ENCODE measurements at places on chromosomes 4 and X. TPM values are rescaled to one million over a fixed set of nuclear protein-coding genes. Genes with fewer than 3 reads are reported as not detected.

The PPP1R2C gene
- total RNA-seq = not detected

The P2RY8 gene
- total RNA-seq = 142 TPM

DNA sequence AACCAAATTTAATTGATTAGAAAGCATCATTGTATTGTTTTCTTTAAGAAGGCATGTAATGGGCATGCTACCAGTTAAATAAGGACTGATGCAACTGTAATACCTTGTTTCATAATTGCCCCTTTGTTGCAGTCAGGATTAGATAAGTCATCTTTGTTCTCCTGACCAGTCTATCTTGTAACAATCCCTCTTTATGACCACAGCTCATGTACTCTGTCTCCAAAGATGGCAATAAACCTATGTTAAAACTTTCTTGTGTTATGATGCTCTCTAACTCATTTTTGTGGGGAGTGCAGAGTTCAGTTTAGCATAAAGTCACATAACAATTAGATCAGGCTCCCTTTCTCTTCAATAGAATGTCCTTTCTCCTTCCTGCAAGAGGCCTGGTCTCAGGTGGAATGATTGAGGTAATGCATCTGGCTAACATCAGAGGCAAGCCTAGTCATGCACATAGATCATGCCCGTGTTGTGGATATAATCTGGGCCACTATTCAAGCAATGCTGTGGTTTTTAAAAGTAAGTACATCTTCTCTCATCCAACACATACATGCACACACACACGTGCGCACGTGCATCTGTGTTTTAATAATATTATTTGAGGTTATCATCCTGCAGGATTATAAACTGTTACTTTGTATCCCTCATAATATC is 45.6 kb downstream of the TMEM154 start:
- DNase-seq = no peak

DNA sequence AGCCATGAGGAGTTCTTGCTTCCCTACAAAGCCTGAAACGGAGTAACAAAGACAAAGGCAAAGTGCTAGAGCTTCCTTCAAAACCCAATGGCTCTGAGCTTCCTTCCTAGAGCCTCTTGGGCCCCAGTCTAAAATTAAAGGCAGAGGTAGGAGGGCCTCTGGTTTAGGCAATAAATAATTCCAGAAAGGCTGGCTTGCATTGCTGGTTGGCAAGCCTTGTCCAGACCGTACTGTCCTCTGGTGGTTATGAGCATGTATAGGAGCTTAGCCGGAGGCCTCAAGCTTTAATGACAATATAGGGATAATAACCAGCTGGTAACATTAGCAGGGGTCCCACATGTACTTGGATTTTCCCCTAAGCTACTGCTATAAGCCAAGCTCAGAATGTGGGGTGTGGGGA is 237.3 kb downstream of the AR start:
- DNase-seq = no peak

GRCh38 chr4:105451346-105451745 is 22.5 kb downstream of the PPA2 start:
- no peak for DNase-seq

- DNase-seq = no peak
Measured at GRCh38 chr4:113524096-113524495, 237.4 kb downstream of the CAMK2D start.

DNA sequence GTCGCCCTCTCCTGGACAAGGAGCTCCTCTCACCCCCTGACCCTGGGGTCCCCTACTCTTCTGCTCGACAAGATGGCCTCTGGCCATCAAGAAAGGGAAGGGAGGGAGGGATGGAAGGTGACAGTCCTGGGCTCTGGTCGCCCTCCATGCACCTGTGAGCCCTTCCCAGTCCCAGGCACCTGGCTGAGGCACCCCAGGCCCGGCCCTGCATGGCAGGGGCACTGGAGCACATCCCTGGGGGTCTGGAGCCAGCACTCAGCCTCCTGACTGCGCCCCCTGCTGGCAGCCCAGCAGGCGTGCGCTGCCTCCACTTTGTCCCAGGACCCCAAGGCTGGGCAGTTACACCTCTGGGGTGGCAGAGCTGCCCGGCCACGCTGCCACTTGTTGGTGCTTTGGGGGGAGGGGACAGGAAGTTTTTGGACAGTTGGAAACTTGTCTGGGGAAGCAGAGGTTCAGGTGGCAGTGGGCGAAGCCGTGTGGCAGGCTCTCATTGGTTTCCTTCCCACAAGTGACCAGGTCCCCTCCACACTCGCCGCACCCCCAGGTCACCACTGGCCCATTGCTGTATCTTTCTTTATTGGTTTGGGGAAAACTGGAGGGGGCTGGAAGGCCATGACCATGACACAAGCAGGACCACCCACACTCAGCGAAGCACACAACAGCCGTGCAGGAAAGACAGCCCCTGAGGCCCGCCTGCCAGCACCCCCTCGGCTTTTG is 4.3 kb downstream of the PNCK start:
- DNase-seq = peak; percentile 61

DNA sequence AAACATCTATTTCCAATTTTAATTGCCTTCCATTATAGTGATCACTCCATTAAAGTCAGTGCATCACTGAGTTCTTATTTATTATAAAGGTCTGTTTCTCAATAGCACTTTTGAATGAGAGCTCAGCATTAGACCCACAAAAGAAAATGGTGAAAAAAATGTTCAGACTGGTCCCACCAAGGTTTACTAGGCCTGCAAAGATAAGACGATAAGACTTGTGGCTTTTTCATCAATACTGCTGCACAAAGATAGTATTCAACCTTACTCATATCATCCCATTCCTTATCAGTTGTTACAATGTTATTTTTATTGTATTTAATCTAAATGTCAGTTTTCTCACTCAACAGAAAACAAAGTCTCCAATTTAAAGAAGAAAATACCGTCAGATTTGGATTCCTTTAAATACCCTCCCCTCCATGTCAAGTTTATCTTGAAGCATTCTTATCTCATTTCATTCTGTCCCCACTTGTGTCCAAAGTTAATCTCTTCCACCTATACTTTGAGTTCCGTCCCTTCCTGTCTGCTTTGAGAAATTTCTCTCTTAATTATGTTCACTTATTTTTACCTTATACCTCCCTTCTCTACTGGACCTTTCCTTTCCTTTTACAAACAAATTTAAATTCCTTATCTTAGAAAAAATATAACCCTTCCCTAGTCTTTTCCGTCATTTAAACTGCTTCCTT is 140.0 kb downstream of the GASK1B start:
- no peak for DNase-seq
